ENCODE measurements at places on chromosomes 1 and 21.

DNA sequence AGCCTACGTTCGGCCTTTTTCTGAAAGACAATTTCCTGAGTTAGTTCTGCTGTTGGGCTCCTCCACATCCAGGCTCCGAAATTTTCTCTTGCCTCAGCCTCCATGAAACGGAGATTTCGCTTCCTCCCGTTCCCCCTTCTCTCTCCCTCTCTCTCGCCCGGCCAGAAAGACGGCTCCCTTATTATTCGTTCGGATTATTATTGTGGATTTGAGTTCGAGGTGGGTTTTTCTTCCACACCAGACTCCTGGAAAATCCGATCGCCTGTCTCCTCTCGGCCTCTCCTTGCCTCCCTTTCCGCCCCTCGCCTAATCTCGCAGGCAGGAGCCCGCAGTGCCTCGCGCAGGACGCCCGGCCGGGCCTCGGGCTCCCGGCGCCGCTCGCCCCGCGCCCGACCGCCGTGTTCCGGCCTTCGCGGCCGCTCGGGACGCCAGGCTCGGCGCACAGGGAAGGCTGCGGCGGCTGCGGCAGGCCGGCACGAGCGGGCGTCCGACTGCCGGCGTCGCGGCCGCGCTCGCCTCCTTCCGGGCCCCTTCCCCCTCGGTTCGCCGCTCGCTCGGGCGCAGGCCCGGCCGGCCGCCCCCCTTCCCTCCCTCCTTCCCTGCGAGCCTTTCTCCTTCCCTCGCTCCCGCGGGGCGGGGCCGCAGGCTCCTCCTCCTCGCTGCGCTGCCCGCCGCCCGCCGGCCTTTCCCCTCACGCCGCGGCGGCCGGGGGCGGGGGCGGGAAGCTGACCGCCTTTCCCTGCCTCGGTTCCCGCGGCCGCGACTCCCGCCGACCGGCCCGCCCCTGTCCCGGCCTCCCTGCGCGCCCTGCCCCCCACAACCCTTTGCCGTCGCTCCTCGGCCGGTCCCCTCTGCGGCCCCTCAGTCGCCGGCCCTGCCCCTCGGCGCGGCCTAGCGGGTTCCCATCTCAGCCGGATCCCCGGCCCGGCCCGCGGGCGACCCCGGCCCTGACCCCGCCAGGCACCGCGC lies at the start of gene ARHGEF11:
Gene ARHGEF11, minus strand, starts transcription at position 493 of the 969 bp plus-strand sequence. CDS start 1,412 bp downstream, outside the sequence.
- peak; percentile 41 for DNase-seq

DNA sequence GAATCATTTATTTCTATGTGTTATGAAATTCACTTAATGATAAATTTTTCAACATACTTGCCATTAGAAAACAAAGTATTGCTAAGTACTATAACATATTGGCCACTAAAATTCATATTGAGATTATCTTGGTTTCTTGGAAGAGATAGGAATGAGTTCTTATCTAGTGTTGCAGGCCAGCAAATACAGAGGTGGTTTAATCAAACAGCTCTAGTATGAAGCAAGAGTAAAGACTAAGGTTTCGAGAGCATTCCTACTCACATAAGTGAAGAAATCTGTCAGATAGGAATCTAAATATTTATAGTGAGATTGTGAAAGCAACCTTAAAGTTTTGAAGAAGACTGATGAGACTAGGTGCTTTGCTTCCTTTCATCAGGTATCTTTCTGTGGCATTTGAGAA lies 37.9 kb upstream of the FOXE3 start:
- no peak for DNase-seq

GRCh38 chr1:11500881-11501280 lies 21.9 kb downstream of the DISP3 start:
- no peak for DNase-seq

DNA sequence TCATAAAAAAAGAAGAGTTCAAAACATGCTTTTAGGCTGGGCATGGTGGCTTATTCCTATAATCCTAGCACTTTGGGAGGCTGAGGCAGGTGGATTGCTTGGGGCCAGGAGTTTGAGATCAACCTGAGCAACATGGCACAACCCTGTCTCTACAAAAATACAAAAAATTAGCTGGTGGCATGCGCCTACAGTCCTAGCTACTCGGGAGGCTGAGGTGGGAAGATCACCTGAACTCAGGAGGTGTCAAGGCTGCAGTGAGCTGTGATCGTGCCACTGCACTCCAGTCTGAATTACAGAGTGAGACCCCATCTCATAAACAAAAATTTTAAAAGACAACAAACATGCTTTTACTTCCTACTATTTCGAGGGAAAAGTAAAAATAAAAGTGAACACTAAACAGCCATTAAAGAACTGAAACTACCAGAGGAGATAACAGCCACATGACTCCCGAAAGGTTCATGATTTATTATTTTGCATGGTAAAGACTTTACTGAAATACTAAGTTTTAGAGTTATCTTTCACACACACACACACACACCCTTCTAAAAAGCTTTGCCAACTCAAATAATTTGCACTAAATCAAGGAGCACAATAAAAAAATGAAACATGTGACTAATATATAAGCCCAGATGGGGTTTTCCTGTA lies 48.1 kb downstream of the USP1 start:
- no peak for DNase-seq

- DNase-seq: no peak
These were observed 96.7 kb upstream of the TRABD2B start for GRCh38 chr1:48093696-48094528.

DNA sequence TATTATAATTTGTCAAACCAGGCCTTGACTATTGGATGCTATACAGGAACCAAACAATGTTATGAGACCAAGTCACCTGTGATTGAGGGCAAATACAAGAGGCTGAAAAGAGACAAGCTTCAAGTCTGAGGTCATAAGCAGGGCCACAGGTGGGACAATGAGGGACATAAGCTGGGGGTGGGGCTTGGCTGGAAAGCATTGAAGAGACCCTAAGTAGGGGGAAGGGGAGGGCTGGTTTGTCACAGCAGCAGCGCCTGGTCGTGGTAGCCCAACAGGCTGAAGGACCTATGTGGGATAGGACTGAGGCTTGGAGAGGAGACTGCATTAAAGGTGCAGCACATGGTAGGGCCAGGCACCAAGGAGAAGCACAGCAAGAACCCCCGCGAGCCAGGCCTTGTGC lies 17.9 kb downstream of the HMGN2 start:
- DNase-seq: no peak

GRCh38 chr1:106912131-106912530 lies 144.3 kb upstream of the PRMT6 start:
- DNase-seq: no peak

DNA sequence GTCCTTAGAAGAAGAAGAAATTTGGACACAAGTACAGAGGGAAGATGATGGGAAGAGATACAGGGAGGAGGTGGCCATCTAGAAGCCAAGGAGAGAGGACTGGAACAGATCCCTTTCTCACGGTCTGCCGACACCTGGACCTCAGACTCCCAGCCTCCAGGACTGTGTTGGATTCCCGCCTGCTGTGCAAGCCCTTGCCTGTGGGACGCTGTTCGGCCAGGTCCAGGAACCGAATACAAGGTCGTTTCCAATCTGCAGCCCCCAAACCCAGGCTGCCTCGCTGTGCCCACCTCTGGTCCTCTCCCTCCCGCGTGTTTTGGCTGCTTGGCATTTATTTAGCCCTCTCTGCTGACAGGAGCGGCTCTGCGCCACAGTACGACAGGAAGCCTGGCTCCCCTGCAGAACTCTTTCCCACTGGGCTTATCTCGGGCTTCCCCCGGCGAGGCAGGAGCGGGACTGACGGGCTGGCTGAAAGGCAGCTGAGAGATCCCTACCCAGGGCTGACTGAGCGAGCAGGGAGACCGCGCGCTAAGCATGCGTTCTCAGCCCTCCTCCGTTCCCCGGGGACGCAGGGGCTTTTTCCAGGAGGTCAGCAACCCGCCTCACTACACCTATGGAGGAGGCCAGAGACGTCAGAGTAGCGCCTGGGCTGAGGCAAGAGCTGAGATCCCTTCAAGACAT lies 238.4 kb downstream of the TNR start:
- DNase-seq: no peak

GRCh38 chr1:166470014-166470413 lies 303.2 kb upstream of the FAM78B start:
- DNase-seq: no peak

DNA sequence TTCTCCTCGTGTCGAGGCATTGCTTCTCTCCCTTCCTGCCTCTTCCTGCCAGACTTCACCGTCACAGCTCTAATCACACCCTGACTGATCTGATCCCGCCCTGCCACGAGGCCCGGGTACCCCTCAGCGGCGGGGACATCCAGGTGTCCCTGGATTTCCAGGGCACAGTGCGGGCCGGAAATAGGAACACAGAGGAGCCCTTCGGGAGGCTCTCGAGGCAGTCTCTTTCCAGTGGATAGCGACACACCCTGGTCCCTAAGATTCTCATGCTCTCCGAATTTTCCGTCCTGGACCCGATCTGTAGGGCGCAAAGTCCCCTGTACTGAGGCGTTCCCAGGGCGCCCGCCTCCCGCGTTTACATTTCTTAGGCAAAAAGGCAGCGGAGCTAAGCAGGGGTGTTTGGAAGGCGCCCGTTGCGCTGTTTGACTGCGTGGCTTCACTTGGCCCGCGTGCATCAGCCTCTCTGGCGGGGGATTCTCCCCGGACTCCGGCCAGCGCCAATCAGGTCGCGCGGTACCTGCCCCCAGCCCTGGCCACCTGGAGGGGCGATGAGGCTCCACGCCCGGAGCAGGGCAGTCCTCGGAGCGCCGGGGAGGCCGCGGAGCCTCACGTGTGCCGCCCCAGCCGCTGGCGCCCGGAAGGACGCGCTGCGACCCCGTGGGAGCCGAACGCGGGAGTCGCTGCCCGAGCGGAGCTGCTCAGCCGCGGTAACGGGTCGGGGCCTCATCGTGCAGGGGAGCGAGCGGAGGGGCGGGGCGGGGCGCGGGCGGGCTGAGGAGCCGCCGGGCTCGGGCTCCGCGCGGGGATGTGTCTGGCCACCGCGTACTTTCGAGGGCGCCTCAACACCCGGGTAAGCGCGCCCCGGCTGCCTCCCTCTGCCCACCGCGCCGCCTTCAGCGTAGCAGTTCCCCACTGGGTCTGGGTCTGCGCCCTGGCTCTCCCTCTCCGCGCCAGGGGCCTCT lies at the start of gene FAM163A:
Gene FAM163A, plus strand, starts transcription at position 575 of the 962 bp plus-strand sequence. CDS start 69,807 bp downstream, outside the sequence.
- no peak for DNase-seq

DNA sequence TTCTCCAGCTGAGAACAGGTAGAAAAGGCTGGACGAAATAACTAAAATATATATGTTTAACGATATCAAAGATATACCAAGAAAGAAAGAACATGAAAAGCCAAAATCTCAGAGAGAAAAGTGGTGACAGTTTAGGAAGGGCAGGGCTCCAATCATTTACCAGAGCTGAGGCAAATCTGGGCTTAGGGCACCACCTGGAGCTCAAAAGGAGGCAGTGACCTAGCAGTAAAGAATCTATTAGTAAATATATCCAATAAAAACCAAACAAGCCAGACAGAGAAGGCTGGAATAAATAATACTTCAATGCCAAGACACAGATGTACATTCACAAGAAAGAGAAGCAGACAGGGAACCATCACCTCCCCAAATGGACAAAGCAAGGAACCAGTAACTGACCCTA lies 43.5 kb downstream of the CHIA start:
- DNase-seq: no peak

DNA sequence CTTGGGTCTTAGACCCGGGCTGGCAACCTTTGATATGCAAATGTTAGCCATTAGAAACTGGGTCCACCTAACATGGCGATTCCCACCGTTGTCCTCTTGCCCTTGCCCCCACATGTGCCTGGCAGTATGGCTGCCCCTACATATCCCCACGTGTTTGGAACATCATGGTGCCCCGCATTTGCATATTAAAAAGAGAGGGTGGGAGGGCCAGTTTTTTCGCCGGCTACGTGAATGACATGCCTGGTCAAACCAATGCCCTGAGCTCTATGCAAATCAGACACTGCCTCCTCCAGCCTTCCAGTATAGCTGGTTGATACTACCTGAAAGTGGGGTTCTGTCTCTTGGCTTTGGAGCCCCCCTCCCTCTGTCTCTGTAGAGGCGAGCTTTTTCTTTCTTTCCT lies 133.0 kb downstream of the CDC42BPA start:
- no peak for DNase-seq

DNA sequence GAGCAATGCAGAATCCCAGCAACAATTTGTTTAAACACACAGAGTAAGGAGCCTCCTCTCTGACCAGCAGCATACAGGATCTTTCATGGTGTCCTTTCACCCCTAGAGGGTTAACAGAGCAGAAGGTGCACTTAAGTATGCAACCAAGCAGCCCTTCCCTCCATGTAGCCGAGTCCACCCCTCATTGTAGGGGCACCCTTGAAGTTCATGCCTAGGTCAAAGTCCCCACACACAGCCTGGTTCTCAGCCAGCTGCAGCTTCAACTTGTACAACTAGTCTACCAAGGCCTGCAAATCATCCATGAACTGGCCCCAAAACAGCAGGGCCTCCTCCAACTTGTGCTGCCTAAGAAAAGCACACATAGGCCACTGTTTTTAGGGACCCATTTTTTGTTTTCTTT lies 7.0 kb upstream of the BMP8B start:
- no peak for DNase-seq

DNA sequence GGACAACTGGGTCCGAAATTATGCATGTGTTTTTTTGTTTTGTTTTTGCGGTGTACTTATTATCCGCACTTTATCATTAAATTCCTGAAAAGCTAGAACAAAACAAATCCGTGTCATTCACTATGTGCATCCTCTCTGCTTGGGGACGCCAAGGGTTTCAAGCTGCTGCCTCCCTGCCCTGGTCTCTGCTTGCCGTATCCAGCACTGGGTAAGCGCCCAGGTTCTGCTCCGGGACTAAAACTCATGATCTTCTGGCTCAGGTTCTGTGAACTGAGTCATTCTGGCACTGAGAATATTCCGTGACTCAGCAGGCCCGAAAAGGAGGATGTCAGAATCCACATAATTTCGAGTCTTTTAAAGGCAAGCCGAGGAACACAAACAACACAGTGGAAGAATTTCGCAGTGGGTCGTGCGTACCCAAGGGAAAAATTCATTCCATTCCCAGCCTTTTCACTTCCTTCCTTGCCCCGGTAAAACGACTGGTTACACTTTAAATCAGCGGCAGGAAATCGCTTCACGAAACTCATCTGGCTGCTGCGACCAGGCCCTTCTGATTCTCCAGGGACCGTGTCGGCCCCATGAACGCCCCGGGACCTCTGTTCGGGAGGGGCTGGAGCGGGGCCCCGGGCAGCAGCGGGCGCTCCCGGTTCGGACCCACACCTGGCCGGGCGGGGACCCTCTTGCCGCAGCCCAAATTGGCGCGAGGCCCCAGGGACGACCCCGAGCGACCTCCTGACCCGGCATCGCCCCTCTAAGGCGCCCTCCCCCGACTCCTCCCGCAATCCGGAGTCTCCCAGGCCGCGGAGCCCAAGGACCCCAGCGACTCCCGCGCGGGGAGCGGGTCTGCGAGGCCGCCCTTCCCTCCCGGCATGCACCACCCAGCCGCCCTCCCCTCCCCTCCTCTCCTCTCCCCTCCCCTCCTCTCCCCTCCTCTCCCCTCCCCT lies 746 bp upstream of the LAMC1 start:
- peak; percentile 90 for DNase-seq

All from brain pericyte (primary cell).